Stimulated activated CD4-positive, alpha-beta T cell treated with anti-CD3 and anti-CD28 coated beads, Interleukin-1b, Interleukin-23, amount 100 ng/mL, for 4 hours (primary cell): ENCODE measurements at places on chromosomes 2 and 18.

GRCh38 chr2:172329416-172329773, 98.0 kb upstream of the ITGA6 start:
- no peak for DNase-seq

DNA sequence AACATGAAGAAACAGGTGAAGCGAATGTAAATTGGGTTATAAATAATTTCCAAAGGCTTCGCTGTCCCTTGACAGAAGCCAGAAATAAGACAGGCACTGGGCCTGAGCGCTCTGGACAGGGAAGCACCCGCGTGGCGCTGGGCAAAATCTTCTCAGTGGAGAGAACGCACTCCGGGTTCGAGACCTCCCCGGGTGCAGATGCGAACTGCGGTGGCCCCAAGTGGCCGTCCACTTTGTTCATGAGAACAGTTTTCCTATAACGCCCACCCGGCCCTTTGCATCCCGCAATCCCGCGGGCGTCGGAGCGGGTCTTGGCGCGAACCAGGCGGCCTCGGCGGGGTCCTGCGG, 651 bp upstream of the DPYSL5 start:
- no peak for DNase-seq

DNA sequence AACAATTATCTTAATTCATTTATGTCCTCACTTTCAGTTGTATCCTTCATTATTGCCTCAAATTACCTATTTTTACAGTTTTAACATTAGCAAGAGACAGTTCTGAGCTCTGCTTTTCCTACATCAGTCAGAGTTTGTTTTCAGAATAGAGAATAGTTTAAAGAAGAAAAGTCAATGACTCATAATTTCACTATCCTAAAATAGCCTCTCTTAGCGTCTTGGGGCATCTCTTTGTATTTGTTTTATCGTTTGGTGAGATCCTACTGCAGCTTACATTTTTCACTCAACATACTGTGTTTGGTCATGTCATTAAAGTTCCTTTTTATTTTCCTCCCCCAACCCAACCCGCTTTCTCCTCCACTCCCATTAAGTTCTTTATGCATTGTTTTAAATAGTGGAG, 3.8 kb downstream of the SEC11C start:
- DNase-seq, result no peak

- DNase-seq, result no peak
Observed at GRCh38 chr2:190214426-190215194, 105.0 kb downstream of the HIBCH start.

DNA sequence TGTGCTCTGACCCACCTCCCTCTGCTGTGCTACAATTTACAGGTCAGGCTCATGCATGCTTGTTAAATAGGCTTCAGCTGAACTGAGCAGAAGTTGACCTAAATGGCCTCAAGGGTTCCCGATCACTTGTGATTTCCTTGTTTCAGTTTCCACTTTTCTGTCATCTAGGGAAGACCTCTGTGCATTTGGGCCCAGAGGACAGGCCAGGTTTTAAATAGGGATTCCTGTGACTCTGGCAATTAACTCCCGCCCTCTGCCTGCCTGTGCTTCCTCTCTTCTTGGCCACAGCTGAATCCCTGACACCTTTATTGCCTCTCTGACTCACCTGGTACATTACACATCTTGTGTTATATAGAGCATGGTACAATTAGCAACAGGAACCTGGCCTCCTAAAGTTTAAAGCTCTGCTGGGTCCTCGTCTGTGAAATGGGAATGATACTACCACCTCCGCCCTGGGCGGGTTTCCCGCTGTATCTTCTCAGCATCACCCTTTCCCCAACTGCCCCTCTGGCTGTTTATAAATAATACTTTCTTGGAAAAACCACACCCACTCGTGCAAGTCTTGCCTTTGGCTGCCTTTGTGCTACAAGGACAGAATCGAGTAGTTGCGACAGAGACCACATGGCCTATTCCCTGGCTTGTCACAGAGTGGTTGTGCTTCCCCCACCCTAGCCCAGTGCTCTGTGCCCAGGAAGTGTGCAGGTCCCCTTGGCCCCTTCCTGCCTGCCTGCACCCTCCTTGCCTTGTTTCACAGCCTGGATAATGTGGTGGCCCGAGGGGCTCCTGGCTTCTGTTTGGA, 7.9 kb downstream of the CABLES1 start:
- no peak for DNase-seq

DNA sequence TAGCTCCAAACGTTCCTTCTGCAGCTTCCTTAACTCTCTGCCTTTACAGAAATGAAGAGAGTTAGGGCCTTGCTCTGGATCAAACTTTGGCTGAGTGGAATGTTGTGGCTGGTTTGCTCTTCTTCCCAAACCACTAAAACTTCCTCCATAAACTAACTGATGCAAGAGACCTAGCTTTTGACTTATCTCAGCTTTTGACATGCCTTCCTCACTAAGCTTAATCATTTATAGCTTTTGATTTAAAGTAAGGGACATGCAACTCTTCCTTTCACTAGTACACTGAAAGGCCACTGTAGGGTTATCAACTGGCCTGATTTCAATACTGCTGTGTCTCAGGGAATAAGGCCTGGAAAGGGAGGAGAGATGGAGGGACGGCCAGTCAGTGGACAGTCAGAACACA, 8.3 kb downstream of the PXDN start:
- DNase-seq, result no peak

GRCh38 chr2:69796174-69796573, 33.3 kb upstream of the GMCL1 start:
- no peak for DNase-seq

- no peak for DNase-seq
Observed at GRCh38 chr18:7848054-7848412, 280.9 kb downstream of the PTPRM start.
